ENCODE measurements at places on chromosomes 11 and 22.
A peak's percentile ranks its signal among the peaks of the same experiment; 100 is the strongest.

- peak; percentile 67 for DNase-seq
Observed at GRCh38 chr22:23178512-23179254, 1.6 kb upstream of the BCR start.

GRCh38 chr11:25733777-25734176, 598.2 kb upstream of the ANO3 start:
- DNase-seq = no peak

- DNase-seq = no peak
Observed at GRCh38 chr11:68659158-68659921, 25.0 kb upstream of the GAL start.

- DNase-seq = no peak
Observed at GRCh38 chr11:69641681-69642548, 959 bp downstream of the CCND1 start.

DNA sequence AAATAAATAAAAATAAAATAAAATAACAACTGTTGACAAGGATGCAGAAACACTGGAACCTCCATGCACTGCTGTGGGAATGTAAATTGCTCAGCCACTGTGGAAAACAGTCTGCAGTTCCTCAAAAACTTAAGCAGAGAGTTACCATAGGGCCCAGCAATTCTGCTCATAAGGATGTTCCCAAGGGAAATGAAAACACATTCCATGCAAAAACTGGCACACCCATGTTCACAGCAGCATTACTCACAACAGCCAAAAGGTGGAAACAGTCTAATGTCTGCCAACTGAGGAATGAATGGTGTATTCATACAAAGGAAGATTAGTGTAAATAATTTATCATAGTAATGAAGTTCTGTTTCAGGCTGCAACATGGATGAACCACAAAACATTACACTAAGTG, 3.2 kb upstream of the KRTAP5-10 start:
- no peak for DNase-seq

DNA sequence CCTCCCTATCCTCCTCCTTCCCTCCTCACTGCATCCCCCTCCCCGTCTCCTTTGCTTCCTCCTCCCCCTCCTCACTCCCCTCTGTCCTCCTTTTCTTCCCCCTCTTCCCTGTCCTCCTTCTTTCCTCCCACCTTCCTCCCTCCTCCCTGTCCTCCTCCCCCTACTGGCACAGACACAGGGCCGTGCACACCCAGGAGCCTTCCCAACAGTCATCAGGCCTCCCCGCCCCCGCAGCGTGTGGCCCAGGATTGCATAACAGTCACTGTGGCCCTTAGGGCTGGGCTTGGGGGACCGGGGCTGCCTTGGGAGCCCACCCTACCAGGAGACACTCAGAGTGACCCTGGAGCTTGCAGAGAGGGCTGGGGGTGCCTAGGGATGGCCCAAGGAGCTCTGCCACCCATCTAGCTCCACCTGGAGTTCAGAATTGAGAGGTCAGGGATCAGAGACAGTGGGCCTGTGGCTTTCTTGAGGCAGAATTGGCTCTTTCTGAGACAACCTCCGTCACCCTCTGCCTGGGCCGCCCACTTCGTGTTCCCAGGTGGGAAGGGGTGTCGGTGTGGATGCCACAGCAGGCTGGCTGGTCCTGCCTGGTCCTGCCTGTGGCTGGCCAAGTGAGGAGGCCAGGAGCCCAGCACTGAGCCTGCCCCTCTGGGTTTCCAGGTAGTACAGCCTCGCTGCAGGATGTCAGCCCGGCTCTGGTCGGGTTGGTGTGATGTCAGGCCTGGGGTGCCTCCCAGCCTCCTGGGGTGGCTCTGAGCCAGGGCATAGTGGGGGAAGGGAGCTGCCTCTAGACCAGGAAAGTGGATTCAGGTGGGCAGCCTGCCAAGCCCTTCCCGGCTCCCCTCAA, 1.6 kb downstream of the SPI1 start:
- no peak for DNase-seq

DNA sequence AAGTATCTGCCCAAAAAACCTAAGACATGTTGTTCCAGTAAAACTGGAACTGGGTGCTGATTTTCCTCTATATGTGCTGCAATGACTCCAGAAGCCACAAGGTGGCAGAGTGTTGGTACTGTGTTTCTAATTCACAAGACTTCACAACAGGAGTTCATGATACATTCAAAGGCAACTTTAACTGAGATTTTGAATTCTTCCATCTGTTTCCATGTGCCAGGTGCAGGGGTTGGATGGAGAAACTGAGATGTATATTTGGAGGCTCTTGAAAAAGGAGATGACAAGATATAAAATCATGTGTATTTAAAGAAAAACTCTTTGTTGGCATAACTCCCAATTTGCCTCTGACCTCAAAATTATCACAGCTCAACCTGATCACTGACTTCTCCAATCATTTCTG, 1098.6 kb upstream of the CCDC90B start:
- peak; percentile 6 for DNase-seq

DNA sequence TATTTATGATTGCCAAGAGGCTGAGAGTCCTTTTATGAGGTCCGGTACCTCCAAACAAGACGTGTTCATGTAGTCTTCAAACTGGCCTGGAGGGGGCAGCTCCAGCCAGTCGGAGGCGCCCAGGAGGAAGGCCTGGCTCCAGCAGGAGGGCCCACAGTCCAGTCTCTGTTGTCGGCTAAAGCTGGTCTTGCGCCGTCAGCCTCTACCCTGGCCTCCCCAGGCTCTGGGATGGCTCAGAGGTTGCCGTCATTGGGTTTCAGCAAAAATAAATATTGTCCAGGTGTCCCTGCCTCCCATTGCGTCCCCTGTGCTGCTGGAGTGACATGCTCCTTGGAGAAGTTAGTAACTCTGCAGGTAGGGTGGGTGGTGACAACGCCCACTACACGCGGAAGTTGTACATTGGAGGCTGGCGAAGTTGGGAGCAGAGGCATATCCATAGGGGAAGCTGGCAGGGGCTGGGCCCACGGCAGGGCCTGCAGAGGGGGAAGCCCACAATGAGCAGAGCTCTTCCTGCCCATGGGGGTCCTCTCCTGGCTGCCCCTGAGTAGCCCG, 1.0 kb upstream of the SLC25A1 start:
- DNase-seq = peak; percentile 48

- DNase-seq = no peak
Observed at GRCh38 chr22:17268501-17269223, 49.4 kb upstream of the ADA2 start.

DNA sequence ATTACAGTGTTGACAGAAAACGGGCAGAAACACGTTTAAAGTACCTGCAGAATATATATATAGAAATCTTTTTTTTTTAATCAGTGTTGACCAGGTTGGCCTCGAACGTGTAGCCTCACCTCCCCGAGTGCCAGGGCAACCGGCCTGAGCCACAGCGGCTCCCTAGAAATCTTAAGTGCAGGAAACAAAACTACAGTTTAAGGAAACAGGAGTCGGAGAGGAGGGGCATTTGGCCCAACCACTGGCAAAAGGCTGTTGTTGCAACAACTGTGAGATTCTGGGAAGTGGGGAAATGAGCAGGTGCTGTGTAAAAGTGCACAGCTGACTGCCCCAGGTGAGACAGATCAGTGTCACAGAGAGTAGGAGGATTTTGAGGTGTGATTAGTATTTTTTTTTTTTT, 3.7 kb downstream of the YWHAH start:
- DNase-seq = no peak

- no peak for DNase-seq
Observed at GRCh38 chr11:120500414-120501071, 11.0 kb upstream of the GRIK4 start.

- no peak for DNase-seq
Observed at GRCh38 chr11:85536438-85536837, 90.7 kb downstream of the DLG2 start.

- no peak for DNase-seq
Observed at GRCh38 chr22:48478529-48479265, 1349.0 kb downstream of the BRD1 start.

DNA sequence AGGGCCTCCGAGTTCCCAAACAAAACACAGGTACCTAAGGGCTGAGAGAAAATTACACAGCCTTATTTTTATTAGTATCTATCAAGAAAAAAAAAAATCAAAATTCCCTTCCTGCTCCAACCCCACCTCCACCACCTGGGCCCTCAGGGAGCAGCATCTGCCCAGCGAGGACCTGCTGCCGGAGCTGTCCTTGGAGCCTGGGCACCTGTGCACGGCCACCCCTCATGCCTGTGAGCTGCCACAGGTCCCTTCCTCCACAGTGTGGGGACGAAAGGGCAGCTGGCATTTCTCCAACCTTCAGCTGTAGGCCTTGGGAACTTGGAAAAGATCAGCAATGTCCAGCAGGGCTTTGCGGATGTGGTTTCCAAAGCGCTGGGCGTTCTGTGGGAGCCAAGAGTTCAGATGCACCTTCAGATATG, 6.3 kb upstream of the SYCE3 start:
- DNase-seq = no peak

GRCh38 chr11:15927864-15928217, 428.5 kb downstream of the SOX6 start:
- DNase-seq = no peak

DNA sequence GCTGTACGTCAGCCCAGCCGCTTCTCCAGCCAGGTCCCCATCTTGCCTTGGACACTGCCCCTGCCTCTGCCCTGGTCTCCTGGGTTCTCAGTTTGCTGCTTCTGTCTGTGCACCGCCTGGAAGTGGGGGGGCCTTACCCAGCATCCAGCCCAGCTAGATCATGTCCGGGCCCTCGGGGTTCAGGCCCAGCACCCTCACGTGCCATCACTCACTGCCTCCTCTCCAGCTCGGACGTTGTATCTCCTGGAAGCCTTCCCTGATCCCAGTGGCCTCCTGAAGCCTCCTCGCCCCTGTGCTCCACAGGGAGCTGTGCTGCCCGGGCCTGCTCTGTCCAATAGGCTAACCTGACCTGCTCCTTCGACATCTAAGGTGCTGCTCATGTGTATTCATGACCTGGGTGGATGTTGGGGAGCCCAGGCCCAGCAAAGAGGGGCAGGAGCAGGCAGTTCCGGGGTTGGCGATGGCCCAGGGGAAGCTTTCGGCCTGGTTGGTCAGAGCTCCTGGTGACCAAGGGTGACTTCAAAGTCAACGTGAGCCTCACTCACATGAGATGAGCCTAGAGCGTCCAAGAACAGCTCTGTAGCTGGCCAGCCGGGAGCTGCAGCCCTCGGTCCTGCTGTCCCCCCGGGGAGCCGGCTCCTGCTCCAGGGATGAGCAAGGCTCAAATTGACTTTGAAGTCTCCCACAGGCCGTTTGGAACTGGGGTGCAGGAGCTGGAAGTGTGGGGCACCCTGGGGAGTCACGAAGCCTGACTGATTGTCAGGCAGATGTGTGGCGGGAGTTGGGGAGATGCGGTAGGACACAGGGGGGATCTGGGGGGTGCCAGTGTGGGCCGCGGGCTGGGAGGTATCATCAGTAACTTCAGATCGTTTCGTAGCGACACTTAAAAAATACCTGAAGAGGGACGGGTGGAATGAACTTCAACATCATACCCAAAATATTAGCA, 5.2 kb upstream of the ASCL2 start:
- DNase-seq = no peak

DNA sequence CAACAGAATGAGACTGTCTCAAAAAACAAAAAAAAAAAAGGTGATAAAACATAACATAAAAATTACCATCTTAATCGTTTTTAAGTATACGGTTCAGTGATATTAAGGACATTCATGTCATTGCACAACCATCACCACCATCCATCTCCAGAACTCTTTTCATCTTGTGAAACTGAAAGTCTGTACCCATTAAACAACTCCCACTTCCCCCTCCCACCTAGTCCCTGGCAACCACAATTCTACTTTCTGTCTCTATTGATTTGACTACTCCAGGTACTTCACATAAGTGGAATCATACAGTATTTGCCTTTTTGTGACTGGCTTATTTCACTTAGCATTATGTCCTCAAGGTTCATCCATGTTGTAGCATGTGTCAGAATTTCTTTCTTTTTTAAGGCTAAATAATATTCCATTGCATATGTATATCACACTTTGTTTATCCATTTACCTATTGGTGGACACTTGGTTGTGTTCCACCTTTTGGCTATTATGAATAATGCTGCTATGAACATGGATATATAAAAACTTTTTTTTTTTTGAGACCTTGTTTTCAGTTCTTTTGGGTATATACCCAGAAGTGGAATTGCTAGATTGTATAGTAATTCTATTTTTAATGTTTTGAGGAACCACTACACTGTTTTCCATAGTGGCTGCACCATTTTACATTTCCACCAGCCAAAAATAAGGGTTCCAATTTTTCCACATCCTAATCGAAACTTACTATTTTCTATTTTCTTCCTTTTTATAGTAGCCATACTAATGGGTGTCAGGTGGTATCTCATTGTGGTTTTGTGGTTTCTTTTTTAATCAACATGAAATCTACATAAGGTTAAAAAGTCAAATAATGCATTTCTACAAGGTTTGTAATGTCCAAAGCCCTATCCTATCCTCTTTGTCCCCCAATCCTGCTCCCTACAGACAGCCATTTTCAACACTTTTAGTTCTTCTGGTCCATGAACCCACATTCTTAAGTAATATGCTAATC, 23.4 kb upstream of the PIK3C2A start:
- peak; percentile 67 for DNase-seq

GRCh38 chr11:107743191-107743590, 31.3 kb upstream of the SLN start:
- no peak for DNase-seq

- no peak for DNase-seq
Observed at GRCh38 chr11:65785319-65786007, 1.4 kb upstream of the OVOL1 start.

DNA sequence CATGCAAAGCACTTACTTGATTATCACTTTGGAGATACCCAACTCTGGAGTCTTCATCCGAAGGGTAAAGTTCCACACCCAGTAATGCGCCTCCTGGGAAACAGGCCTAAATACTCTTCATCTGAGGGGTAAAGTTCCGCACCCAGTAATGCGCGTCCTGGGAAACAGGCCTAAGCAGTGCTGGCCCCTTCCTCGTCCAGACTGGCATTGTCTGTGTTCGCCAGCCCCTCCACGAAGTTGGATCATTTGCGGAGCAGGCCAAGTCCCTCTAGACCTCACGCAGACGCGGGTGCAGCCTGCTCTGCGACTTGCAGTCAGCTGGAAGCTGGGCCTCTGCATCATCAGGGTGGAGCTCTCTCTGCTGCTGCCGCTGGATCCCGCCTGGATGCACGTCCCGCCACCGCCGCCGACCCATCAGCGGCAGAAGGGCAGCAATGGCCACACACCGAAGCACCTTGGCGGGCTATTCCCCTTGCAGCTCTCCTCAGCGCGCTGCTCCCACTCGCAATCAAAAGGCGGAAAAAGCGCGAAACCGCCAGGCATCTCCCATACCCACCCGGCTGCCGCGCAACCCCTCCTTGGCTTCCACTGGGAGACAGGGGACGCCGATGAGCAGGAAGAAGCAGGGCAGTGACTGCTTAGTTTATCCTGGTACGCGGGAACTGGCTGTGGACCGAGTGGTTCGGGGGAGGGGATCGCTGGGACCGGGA, 34.1 kb upstream of the GLYATL1 start:
- no peak for DNase-seq

DNA sequence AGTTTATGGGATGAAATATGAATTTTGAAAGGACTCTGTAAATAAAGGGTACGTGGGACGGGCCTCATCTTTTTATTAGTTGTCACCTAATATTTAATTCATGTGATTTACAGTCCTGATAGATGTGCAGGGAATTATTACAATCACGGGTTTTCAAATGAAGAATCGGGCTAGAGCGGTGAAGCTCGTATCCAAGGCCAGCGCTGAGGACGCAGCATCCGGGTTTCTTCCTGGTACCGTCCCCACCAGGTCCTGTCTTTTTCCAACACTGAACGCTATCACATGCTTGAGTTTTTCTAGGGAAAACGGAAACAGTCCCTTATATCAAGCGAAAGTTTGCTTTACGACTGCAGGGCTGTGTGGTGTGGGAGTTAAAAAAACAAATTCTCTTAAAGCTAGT, 787 bp downstream of the SMDT1 start:
- DNase-seq = no peak

All from stimulated activated CD4-positive, alpha-beta T cell treated with anti-CD3 and anti-CD28 coated beads, Interleukin-4, amount 100 ng/mL, for 24 hours (primary cell).